ENCODE measurements at places on chromosomes 4 and X.

- DNase-seq, result no peak
Measured at GRCh38 chrX:40143987-40144386, 46.2 kb upstream of the BCOR start.

DNA sequence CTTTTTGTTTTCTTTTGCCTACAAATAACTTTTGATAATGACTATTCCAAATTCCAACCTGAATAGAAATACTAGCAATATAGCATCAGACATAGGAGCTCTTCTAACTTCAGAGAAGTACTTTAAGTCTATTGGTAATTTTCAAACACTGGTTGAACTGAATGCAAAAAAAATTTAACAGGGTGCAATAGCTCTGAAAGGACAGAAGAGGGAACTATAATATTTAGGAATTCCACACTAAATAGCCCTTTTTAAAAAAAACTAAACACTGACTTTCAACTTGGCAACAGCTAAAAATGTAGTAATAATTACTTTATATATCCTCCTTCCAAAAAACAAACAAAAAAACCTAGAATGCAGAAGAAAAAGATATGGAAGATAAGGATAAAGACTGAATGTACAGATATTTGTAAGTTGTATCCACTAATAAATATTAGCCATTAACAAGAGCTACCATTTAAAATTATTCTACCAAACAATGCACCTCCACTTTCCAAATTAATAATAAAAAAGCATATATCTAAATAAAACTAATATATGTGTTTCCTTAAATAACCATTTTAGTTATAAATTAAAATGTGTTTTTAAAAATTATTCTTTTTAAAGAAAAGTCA is 81.4 kb downstream of the FBXW7 start:
- no peak for DNase-seq

DNA sequence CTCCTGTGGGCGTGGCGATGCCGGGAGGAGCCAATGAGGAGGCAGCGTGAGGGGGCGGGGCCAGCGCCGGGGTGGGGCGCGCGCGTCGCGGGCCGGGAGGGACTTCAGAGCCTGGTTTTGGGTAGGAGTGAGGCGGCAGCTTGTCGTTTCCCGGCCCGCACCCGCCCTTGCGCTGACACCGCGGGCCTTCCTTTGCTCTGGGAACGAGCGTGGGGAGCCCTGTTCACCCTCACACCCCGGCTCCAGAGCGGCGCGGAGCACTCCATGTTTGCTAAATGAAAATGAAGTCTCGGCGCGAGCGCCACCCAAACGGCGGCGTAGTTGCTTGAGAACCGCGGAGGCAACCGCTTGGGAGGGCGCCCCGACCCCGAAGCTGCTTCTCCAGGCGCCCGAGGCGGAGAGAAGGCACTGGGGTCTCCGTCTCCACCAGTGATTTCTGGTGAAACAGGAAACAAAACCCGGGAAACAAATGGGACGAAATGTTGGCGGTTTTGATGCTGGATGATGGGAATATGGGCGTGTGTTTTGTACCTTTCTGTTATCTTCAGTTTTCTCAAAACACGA is 497 bp upstream of the GRPEL1 start:
- peak; percentile 100 for DNase-seq

GRCh38 chr4:48495941-48496340 is 5.9 kb downstream of the ZAR1 start:
- DNase-seq, result no peak

DNA sequence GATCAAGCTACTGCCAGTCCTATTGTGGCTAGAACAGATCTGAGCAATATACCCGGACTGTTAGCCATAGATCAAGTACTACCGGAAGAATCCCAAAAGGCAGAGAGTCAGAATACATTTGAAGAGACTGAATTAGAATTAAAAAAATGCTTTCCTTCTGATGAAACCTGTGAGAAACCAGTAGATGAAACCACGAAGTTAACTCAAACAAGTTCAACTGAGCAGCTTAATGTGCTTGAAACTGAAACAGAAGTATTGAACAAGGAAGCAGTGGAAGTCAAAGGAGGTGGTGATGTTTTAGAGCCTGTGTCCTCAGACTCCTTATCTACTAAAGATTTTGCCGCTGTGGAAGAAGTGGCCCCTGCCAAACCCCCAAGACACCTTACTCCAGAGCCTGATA is 46.8 kb downstream of the WDR44 start:
- DNase-seq, result no peak

GRCh38 chrX:133323431-133323830 is 91.9 kb downstream of the GPC4 start:
- no peak for DNase-seq

DNA sequence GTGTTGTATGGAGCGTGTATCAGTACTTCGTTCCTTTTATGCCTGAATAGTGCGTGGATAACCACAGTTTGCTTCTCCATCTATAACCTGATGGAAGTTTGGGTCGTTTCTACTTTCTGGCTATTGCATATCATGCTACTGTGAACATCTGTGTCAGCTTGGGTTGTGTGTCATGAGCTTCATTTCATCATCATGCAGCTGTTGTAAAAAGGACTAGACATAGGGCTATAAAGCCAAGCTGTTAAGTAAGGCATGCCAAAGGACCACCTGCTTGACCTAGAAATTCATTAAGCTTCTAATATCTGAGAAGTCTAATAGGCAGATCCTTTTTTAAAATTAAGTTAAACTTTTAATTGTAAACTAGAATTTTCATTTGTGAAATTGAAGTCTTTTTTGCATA is 18.4 kb downstream of the SMS start:
- no peak for DNase-seq

DNA sequence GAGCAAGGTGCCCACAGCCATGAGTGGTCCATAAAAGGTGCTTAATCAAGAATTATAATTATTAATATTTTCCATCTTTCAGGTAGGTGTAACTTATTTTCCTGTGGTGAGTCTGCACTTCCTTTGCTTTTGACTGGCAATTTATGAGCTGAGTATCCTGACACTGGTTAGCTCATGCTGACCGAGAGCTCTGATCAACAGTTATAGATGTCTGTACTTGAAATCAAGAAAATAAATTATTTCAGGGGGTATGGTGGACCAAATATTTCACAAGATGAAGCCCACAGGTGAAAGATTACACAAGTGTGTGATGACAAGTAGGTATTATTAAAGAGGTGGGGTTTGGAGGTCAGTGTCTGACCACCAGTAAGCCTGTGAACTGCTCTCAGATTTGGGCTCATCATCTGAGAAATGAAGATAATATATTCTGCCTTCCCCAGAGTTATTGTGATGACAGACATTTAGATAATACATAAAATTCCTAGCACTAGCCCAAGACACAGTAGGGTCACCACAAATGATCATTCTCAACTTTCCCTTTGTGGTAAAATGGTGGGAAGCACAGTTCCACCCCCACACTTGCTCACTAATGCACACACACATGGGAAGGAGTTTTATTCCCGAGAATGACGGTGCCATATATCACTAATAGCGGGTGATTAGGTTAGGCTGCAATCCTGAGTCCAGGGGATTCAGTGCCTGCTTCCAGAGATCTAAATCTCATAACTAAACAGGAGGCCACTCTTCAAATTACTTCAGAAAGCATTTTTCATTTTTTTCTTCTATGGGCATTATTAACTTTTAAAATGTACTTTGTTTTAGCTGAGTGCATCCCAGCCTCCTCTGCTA is 34.0 kb upstream of the PACRGL start:
- DNase-seq, result no peak

- DNase-seq, result no peak
Measured at GRCh38 chr4:1112174-1112820, 1.1 kb downstream of the RNF212 start.
